ENCODE measurements at places on chromosomes 7 and 10. TPM values are rescaled to one million over a fixed set of nuclear protein-coding genes. Genes with fewer than 3 reads are reported as not detected.

Gene CALHM1
- total RNA-seq, result 0.93 TPM

Gene EN2
- not detected for total RNA-seq

Gene PIK3AP1
- total RNA-seq, result 2.3 TPM

Gene C10orf90
- total RNA-seq, result 0.43 TPM

Gene COL26A1
- total RNA-seq, result 51.7 TPM

Gene CREB5
- 1.7 TPM for total RNA-seq

Gene LRRC18
- total RNA-seq, result not detected

Gene GAD2
- total RNA-seq, result 5.6 TPM

Gene C10orf143
- 0.62 TPM for total RNA-seq

Gene CRTAC1
- 1.2 TPM for total RNA-seq

Gene AKR1C8
- not detected for total RNA-seq

Gene LAMB1
- total RNA-seq, result 57.6 TPM

Gene HMX3
- total RNA-seq, result 0.35 TPM

Gene TPST1
- total RNA-seq, result 19.2 TPM

Gene SYT15B
- total RNA-seq, result 0.08 TPM

Gene ST8SIA6
- 2.3 TPM for total RNA-seq

Gene TMEM176A
- not detected for total RNA-seq

Gene OR2A5
- total RNA-seq, result not detected

Gene NPY4R2
- total RNA-seq, result not detected

Gene MALRD1
- 0.42 TPM for total RNA-seq

Gene SPDYE2B
- not detected for total RNA-seq

Gene MPP7
- 8.0 TPM for total RNA-seq

Gene MMD2
- total RNA-seq, result 0.38 TPM

Gene LIPK
- not detected for total RNA-seq

All from GM23338 (cell line).